Activated CD4-positive, alpha-beta T cell treated with anti-CD3 and anti-CD28 coated beads for 24 hours (primary cell): ENCODE measurements at places on chromosomes 6 and 20.
A peak's percentile ranks its signal among the peaks of the same experiment; 100 is the strongest.

DNA sequence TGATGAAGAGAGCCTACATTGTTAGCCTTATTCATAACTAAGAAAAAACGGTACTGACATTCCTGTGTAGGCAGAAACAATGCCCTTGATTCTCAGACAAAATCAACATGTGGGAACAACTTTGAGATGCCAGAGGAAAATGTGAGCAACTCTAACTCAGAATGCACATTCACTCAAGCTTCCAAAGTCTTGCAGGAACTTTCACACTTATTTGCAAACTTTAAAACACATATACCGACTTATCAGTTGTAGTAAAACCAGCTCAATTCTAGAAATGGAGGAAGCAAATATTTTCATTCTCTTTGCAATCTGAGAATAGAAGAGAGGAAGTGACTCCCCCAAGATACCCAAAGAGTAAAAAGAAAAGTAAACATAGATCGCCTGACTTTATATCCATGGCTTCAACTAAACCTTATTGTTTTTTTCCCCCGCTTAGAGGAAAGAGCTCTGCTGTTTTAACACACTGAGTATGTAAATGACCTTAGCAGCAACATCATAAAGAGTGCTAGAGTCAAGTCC is 117.6 kb downstream of the EPB41L2 start:
- DNase-seq = no peak

- no peak for DNase-seq
Observed at GRCh38 chr6:117617210-117618035, 15.1 kb upstream of the GOPC start.

DNA sequence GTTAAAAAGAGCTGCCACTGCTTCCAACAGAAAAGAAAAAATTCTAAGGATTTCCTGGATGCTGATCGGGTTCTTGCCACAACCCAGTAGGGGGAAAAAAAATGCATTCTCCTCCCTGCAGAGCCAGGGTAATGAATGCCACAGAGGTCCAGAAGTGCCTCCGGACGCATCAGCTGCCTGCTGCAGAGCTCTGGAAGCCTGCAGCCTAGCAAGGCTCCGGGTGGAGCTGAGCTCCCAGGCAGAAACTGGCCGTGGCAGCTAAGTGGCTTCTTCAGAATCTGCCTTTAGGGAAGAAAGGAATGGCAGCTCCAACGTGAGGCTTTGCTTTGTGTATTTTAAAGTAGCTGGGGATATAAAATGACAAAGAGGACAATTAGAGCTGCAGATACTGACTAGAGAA is 155.0 kb downstream of the CFAP61 start:
- no peak for DNase-seq

DNA sequence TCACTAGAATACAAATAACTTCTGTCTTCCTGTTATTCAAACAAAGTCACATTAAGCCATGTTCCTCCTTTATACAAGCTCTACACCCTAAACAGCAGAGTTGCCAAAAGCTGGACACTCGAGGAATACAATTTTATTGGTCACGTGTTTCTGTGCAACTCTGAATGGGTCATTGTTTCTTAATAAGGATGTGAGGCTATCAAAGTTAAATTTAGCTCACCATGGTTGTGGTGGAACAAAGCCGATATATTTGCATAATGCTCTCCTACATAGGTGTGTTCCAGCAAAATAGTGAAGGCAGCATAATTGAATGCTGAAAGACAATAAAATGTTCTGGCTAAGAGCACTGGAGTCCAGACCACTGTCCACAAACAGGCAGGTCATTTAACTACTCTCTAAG is 36.9 kb upstream of the CD2AP start:
- no peak for DNase-seq

GRCh38 chr6:8065519-8065911 is 1.3 kb upstream of the BLOC1S5 start:
- DNase-seq = peak; percentile 29

DNA sequence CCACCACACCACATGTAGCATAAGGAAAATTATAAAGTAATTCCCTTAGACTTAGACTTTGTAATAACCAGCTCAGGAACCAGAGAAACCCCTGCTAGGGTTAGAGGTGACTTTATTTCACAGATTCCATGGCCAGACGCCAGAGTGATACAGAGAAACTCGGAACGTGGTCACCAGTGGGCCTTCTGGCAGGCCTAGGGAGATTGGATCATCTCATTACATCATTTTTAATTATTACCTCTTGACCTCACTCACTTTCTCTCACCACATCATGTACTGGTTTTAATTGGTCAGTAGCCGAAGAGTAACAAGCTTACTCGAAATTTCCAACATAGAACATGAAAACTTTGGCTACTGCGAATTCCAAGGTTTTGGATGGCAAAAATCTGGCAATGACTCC is 72.9 kb downstream of the BMP6 start:
- DNase-seq = no peak

- no peak for DNase-seq
Observed at GRCh38 chr6:162226803-162227202, 500.8 kb downstream of the PRKN start.

- peak; percentile 55 for DNase-seq
Observed at GRCh38 chr20:47677635-47678453, 107.4 kb downstream of the SULF2 start.
